ENCODE measurements at places on chromosomes 2 and 18.
A peak's percentile ranks its signal among the peaks of the same experiment; 100 is the strongest.

DNA sequence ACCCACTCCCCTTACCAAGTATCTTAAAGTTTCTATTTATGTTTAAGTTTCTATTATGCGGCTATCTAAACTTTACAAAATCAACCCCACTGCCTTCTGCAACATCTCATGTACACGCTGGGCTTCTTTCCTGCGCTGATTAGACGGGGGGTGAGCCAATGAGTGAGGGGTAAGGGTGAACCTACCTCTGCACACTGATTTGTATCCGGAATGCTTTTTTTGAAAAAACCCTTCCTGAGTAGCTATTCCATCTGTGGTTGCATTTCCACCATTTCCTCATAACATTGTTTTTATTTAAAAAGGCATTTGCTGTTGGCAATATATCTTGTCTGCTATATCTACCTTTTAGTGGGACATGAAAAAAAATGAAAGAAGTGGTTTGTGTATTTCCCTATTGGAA is 6.3 kb downstream of the ALPG start:
- H3K27ac ChIP-seq: no peak overlapping the region
- H3K4me3 ChIP-seq: no peak overlapping the region
- H3K4me1 ChIP-seq: peaks cover 3% of the 10 kb centered on the region
- peaks cover 19% of the 10 kb centered on the region for H3K27me3 ChIP-seq

- peaks cover 21% of the 10 kb centered on the region for H3K4me1 ChIP-seq
- H3K27me3 ChIP-seq: peaks cover 67% of the 10 kb centered on the region
- H3K36me3 ChIP-seq: peaks cover under 1% of the 10 kb centered on the region
These were observed 2.1 kb downstream of the POMC start for GRCh38 chr2:25165992-25166875.

GRCh38 chr2:42029171-42029570 is 18.6 kb upstream of the PKDCC start:
- H3K36me3 ChIP-seq: no peaks in the 10 kb centered on the region
- peaks cover 45% of the 10 kb centered on the region for H3K4me1 ChIP-seq
- H3K27me3 ChIP-seq: no peaks in the 10 kb centered on the region
- H3K27ac ChIP-seq: no peak overlapping the region

GRCh38 chr2:17184512-17184911 is 333.7 kb downstream of the RAD51AP2 start:
- H3K4me3 ChIP-seq: no peak overlapping the region
- H3K36me3 ChIP-seq: no peaks in the 10 kb centered on the region
- no peak overlapping the region for H3K27ac ChIP-seq
- no peaks in the 10 kb centered on the region for H3K27me3 ChIP-seq
- no peaks in the 10 kb centered on the region for H3K4me1 ChIP-seq

GRCh38 chr2:26720322-26721114 is 28.0 kb downstream of the KCNK3 start:
- H3K4me3 ChIP-seq: no peak overlapping the region
- H3K27me3 ChIP-seq: no peaks in the 10 kb centered on the region
- peak; percentile 39 for DNase-seq
- peaks cover 12% of the 10 kb centered on the region for H3K36me3 ChIP-seq
- peaks cover 61% of the 10 kb centered on the region for H3K4me1 ChIP-seq
- peak overlapping the region; percentile 25 for H3K27ac ChIP-seq

- peaks cover 3% of the 10 kb centered on the region for H3K36me3 ChIP-seq
- no peaks in the 10 kb centered on the region for H3K27me3 ChIP-seq
- no peaks in the 10 kb centered on the region for H3K4me1 ChIP-seq
- no peak overlapping the region for H3K4me3 ChIP-seq
- H3K27ac ChIP-seq: no peak overlapping the region
These were observed 20.5 kb downstream of the PUM2 start for GRCh38 chr2:20330192-20330591.

- H3K4me1 ChIP-seq: no peaks in the 10 kb centered on the region
- no peaks in the 10 kb centered on the region for H3K36me3 ChIP-seq
- H3K27ac ChIP-seq: no peak overlapping the region
These were observed 550.7 kb downstream of the RIT2 start for GRCh38 chr18:42564761-42565160.

DNA sequence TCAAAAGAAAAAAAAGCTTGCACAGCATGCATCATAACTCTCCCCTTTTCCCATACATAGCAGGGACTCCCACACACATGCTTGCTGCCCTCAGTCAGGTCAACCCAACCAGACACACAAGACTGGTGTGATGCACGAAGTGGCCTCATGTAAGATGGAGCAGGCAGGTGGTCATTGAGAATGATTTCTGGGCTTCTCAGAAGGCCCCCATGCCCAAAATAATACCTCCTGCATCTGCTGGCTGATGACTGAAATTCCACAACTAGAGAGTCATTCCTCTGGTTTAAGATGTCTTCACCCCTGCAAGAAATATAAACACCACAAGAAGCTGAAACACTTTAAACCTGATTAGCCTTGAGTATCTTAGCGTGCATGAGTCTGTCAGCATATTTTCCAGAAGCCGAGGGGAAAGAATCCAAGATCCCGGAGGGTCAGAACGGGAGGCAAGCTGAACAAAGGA is 131.1 kb downstream of the AFF3 start:
- no peak overlapping the region for H3K4me3 ChIP-seq
- H3K36me3 ChIP-seq: peaks cover 20% of the 10 kb centered on the region
- no peak overlapping the region for H3K27ac ChIP-seq
- H3K27me3 ChIP-seq: no peaks in the 10 kb centered on the region
- no peak for DNase-seq
- H3K4me1 ChIP-seq: peaks cover 6% of the 10 kb centered on the region

DNA sequence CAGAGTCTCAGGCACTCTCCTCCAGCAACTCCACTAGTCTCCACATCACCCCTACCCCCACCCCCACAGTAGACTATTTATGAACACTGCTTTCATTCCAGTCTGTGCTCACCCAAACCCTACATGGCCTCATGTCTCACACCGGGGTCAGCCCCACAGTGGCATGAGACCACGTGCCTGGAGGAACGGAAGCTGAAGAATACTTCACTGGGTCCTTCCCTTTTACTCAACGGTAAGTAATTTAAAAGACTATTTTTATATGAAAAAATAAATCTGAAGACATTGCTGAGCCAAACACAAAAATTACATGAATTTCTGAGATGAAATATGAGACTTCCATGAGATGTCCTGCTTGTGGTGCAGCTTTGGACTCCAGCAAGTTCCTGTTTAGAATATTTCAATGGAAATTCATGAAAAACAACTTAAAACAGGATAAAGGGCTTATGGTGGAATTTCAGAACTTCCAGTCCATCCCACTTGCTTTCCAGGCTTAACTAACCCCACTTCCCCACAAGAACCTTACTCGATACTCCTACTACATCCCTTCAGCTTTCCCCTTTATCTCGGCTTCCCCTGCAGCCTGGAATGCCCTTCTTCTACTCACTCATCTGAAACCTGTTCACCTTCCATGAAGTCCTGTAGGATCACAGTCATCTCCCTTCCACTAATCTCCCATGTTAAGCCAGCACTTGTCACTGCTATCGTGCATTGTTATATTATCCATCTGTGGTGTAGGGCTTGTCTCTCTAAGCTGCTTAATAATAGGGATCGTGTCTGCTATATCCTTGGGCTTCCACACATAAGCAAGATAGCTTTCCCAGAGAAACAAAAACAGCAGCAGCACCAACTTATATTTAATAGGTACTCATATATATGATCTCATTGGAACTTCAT is 47.9 kb downstream of the SLC14A1 start:
- H3K27me3 ChIP-seq: peaks cover 3% of the 10 kb centered on the region
- no peak overlapping the region for H3K27ac ChIP-seq
- peaks cover 8% of the 10 kb centered on the region for H3K4me1 ChIP-seq
- no peak for DNase-seq
- no peaks in the 10 kb centered on the region for H3K36me3 ChIP-seq

- no peaks in the 10 kb centered on the region for H3K27me3 ChIP-seq
- DNase-seq: peak; percentile 93
- no peaks in the 10 kb centered on the region for H3K36me3 ChIP-seq
- peaks cover 8% of the 10 kb centered on the region for H3K4me1 ChIP-seq
These were observed 187.5 kb downstream of the LTBP1 start for GRCh38 chr2:33134086-33134771.

DNA sequence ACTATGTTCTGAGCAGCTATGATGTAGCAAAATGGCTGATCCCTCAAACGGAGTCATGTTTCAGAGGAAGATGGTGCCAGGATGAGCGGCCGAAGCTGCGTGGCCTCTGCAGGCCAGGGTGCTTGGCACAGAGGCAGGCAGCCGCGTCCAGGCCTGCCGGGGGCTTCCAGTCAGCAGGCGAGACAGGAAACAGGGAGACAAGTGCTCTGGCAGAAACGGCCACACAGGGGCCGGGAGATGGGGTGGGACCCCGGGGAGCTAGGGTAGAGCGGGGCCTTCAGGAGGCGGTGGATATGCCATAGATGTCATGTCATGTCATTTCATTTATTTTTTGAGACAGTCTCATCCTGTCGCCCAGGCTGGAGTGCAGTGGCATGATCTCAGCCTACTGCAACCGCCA is 50.7 kb downstream of the EIPR1 start:
- H3K4me1 ChIP-seq: no peaks in the 10 kb centered on the region
- no peak overlapping the region for H3K4me3 ChIP-seq
- H3K27me3 ChIP-seq: no peaks in the 10 kb centered on the region
